HT1080 (cell line): ENCODE measurements at places on chromosomes 4 and X. TPM values are rescaled to one million over a fixed set of nuclear protein-coding genes. Genes with fewer than 3 reads are reported as not detected.
A peak's percentile ranks its signal among the peaks of the same experiment; 100 is the strongest.

The RNF150 gene
- 0.37 and 0.73 TPM in 2 replicates for total RNA-seq

The POF1B gene
- total RNA-seq: 0.14 TPM in 1 of 2 replicates, not detected in the other

DNA sequence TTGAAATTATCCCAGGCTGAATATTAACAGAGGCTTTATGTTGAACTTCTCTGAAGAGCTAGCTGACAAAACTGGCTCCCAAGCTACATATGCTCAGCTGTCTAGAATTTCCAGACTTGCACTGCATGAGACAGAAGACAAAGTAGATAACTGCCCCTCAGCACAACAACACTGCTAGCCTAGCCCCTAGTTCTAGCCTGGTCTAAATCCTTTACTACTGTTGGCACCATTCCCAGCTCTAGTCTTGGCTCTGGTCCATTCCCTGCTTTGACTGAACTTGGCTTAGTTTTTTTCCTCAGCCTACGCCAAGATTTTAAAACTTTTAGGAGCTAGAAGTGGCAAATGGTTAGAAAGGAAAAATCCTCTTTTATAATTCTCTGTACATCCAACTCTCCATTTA lies 7.6 kb upstream of the OPHN1 start:
- peak; percentile 36 for DNase-seq

DNA sequence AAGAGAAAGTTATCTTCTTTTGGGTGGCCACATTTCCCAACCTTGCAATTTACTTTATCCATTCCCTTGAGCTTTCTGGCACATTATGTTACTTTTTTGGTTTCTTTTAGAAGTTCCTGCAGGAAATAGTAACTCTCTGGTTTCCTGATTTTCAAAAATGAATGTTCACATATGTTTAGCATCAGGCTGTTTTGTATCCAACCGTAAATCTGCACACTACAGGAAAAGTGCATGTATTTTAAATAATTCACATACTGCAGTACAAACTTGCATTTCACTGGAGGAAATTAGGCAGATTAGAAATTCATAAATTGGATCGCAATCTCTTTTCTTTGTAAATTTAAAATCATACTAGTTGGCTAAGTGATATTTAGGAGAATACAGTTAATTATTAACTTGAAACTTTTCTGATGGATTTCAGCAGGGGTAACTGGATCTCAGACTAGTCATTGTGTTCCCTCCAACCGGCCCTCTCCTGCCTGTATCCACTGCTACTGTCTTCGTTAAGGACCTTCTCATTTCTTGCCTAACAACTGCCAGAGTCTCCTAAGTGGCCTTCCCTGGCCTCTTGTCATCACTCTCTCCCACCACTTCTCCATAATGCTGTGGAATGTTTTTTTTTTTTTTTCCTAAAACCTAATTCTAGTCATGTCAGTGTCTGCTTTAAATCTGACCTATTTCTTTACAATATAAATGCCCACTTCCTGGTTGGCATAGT lies 137.2 kb downstream of the UNC5C start:
- no peak for DNase-seq

DNA sequence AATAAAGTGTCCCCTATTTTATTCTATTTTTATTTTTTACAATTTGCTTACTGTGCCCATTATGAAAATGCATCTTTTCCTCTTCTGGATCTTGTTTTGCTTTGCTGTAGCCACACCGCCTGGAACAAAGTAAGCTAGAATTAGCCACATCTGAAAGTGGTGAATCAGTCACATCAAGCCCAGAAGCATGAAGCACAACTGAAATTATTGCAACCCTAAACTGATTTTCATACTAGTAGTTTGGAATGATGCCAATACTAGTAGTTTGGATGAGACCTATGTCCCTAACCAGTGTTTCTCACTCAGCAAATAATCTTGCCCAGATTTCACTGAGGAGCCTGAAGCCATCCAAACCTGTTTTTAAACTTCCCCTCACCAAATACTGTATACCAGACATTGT lies 303.0 kb downstream of the EPHA5 start:
- DNase-seq: no peak

DNA sequence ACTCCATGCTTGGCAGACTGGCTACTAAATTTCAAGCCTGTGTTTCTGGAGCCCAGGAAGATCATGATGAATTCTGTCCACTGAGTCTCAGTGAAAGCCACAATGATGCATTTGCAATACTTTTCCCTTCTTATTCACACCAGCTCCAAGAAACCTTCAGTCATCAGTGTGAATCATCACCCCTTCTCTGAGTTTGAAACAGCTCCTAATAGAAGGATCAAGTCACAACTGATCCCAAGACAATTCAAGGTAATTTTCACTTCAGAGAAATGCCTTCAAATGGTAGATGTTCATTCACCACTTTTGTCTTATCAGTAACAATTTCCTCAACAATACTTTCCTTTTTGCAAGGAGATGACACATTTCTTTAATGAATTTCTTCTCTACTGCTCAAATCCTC lies 257.4 kb downstream of the NLGN4X start:
- DNase-seq: peak; percentile 0

DNA sequence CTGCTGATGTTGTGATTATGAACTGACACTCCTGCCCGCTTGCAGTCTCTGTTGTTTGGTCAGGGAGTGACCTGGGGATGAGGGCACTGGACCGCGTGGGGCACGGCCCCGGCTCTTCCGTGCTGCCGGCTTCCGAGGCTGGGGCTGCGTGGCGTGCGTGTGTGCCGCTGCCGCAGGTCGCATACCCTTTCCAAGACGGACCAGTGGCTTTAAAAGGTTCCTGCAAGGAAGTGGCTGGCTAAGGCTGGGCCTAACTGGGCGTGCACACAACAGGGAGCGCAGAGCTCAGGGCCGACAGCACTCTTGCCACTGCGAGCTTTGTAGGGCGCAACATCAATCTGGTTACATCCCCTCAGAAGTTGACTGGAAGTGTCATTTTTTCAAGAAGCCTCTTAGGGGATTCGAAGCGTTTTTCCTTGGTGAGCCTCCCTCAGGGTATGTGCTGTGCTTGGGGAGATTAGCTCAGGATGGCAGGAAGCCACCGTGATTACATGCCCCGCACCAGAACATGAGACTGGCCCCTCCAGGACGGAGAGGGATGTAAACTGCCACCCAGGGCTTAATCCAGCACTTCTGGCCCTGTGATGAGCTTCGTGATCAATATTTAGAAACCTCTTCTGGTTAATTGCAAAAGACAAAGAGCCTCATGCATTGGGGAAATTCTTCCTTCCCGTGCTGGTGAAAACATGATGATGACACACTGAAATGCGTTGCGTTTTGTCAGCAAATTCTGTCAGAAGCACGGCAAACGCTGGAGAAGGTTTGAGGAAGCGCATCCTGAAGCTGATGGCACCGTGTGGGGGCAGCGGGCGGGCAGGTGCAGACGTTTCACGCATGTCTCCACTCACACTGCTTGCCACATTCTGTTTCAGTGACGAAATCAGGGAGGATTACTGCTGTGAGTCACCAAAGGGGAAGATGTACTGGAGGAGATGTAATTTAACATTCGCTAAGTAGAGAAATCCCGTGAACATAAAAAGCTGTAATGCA lies 11.1 kb downstream of the MAEA start:
- peak; percentile 60 for DNase-seq
